ENCODE measurements at places on chromosomes 3 and 15.
A peak's percentile ranks its signal among the peaks of the same experiment; 100 is the strongest.

DNA sequence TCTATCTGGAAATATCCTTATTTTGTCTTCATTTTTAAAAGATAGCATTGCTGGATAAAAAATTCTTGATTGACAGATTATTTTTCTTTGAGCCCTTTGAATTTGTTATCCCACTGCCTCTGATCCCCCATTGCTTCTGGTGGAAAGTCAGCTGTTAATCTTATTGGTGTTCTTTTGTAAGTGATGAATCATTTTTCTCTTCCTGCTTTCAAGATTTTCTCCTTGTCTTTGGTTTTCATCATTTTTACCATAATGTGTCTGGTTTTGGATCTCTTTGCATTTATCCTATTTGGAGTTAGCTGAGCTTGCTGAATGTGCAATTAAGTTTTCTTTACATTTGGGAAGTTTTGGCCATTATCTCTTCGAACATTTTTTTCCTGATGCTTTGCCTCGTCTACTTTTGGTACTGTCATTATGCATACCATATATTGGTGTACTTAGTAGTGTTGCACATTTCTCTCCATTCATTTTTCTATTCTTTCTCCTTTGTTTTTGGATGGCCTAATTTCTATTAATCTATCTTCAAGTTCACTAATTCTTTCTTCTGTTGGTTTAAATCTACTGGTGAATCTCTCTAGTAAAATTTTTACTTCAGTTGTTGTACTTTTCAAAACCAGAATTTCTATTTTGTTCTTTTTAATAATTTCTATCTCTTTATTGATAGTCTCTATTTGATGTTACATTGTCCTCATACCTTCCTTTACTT lies 440.0 kb upstream of the PROK2 start:
- no peak for DNase-seq

DNA sequence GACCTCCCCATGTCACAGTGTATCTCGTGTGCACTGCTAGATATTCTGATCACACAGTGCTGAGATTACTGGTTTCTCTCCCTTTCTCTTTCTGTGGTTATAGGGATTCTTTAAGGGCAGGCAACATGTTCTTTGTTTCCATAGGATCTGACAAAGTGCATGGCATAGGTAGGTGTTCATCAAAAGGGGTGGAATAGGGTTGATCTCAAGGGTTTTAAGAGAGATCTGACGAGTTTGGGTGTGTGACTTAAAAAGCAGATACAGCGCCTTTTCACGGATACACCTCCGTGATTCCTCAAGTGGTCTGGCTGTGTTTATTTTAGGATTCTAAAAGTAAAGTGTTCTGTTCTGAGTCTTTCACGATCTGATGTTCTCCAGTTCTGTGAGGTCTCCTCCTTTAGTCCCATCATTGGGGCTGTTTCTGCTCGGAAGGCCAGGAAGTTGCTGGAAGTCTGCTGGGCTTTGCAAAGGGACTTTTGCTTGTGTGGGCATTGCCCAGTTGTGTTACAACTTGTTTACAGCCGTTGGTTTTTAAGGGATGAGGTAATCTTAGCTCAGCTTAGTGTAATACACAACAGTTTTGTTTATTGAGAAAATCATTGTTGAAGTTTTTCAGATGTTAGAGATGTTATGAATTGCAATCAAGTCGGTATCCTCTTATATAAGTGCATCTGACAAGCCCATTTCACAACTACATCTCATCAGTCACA lies 34.8 kb downstream of the IGF1R start:
- no peak for DNase-seq

- DNase-seq = no peak
These were observed 697.5 kb upstream of the CBLB start for GRCh38 chr3:106566277-106566676.

DNA sequence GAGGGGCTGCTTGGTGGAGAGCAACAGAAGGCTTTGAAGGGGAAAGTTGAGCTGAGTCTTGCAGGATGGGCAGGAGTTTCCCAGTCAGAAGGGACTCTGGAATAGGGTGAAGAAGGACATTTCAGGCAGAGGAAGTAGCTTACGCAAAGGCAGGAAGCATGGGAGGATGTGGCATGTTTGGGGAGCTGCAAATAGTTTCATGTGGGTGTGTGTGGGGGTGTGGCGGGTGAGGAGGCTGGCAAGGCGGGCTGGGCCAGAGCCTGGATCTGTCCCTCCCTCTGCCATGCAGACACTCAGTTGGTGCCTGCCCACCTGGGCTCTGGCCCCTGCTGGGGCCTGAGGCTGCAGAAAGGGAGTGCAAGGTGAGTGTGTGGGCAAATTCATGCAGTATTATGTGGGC lies 10.4 kb downstream of the TEX264 start:
- peak; percentile 70 for DNase-seq

GRCh38 chr3:72488738-72489035 lies 359.6 kb downstream of the SHQ1 start:
- DNase-seq = no peak

- peak; percentile 16 for DNase-seq
These were observed 8.3 kb downstream of the B3GALNT1 start for GRCh38 chr3:161096771-161097367.

DNA sequence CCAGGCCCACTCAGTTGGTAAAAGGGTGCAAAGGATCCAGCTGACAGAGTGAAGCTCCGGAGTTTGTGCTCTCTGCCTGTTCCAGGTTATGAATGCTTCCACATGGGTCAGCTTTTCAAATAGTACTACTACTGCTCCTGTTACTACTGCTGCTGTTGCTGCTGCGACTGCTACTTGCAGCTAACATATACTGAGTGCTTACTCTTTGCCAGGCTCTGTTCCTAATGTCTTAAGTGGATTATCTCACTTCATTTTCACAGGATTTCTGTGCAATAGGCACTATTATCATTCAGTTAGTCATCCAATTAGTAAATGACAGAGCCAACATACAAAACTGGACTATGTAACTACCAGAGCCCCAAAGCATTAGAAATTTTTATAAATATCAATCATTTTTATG lies 106.5 kb downstream of the IQCH start:
- no peak for DNase-seq

GRCh38 chr3:124322966-124323365 lies 331.0 kb upstream of the ROPN1 start:
- no peak for DNase-seq

DNA sequence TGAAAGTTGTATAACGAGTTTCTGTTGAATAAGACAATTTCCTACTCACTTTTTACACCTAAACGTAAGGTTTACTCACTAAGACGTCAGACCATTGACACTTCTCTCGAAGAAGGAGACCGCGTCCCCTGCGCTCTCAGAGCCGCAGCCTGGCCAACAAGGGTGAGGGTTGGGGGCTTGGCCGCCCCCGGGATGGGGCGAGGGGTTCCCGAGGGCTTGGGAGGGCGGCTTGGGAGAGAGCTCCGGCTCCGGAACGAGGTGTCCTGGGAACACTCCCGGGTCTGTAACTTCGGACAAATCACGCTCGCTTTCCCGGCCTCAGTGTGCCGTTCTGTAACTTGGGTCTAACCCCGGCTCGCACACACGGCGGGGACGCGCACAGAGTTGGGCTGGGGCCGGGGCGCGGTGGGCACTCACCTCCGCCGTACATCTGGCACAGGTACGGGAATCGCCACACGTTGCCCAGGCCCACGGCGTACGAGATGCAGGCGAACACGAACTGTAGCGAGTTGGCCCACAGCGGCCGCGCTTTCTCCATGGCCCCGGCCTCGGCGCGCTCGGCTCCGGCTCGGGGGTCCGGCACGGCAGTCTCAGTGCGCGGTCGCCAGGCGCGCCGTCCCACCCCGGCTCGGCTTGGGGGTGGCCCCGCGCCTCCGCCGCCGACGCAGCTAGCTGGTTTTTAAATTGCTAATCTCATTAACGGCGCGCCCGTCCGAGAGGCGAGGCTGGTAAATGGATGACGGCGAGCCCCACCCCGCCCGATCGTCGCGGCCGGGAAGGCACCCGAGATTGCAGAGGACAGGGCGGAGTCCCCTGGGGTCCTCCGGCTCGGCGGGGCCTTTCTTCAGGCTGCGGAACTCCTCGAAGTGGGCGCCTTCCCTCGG lies at the start of gene SLC6A20:
Gene SLC6A20, minus strand, starts transcription at position 655 of the 884 bp plus-strand sequence. Its CDS starts 117 bp downstream, at position 538.
- no peak for DNase-seq

GRCh38 chr15:91769894-91770293 lies 83.6 kb upstream of the SLCO3A1 start:
- DNase-seq = no peak

GRCh38 chr3:40043444-40043755 lies 234.0 kb downstream of the MYRIP start:
- no peak for DNase-seq

DNA sequence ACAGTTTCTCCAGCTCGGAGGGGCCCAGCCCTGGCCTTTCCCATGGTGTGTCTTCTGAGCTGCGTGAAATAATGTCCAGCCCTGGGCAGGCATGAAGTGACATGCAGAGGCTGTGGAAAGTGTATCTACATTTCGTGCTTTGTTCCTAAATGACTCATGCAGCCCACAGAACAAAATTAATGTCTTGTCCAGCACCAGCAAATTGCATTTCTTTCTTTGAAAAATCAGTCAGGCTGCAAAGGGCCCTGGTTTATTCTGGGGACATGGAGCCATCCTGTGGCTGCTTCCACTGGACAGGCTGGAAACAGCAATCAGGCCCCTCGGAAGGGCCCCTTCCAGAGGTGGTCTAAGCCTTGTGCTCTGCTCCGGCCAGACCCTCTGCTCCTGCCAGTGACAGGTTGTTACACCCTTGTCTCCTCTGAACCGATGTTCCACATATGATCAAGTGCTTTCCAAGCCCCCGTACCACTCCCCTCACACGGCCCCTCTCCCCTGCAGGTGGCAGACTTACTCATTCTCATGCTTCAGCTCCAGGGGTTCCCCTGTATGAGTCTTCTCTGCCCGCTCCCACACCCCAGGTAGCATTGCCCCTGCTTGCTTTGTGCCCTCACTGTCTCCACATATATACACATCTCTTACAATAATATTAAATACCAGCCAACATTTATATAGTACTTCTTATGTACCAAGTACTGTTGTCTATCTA lies 33.7 kb downstream of the CRYGS start:
- DNase-seq = no peak

- no peak for DNase-seq
These were observed 419.9 kb downstream of the MECOM start for GRCh38 chr3:169243579-169243978.

DNA sequence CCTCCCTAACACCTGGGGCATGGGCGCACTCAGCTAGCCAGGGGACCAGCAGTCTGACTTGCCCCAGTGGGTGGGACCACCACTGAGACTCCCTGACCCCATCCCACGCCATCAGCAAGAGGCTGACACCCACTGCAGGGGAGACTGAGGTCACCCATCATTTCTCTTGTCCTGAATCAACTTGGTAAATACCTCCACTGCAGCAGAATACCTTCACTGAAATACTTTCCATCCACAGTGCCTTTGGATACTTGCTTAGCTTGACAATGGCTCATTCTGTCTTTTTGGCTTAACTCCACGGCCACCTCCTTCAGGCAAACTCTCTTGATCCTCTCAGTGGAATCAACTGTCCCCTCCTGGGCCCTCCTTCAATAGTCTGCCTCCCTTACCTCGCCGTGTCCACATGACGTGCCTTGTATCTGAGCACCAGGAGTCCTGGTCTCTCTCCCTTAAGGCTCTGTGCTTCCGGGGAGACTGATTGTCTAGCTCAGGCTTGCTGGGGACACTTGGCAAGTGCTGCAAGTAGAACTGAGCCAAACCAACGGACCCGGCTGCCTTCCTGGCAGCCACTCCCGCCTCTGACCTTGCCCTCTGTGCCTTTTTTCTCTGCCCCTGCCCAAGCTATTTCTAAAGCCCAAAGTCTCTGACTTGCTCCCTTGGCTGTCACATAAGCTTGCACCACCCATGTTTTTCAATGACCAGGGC lies 119.1 kb downstream of the ADCY5 start:
- no peak for DNase-seq

DNA sequence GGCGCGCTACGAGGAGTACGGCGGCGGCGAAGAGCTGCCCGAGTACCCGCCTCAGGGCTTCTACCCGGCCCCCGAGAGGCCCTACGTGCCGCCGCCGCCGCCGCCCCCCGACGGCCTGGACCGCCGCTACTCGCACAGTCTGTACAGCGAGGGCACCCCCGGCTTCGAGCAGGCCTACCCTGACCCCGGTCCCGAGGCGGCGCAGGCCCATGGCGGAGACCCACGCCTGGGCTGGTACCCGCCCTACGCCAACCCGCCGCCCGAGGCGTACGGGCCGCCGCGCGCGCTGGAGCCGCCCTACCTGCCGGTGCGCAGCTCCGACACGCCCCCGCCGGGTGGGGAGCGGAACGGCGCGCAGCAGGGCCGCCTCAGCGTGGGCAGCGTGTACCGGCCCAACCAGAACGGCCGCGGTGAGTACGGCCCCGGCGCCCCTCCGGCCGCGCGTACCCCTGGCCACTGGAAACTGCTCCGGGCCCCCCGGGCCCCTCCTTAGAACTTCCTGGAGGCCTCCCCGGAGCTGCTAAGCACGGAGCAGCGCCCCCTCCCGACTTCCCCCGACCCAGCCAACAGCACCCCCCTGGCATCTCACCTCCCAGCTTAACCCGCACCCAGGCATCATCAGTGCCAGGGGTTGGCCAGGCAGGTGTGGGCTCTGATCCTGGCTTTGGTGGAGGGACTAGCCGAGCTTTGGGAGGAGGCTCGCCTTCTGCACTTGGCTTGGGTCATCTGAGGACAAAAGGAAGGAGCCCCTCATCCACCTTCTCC lies 1.4 kb downstream of the LOXL1 start:
- peak; percentile 76 for DNase-seq

DNA sequence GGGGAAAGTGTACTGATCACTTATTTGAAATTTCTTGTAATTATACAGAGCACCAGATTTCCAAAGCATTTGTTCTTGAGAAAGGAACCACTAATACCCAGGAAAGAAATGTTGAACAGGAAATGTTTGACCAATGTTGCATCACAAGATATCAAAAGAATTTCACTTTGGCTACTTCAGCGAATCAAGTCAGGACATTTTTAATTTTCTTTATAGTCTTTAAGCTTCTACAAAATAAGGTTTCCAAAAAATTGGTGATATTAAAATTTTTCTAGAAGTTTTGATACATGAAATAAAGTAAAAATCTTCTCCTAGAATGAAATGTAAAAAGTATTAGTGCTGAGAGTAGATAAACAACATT lies 421.9 kb downstream of the MECOM start:
- no peak for DNase-seq

- no peak for DNase-seq
These were observed 70.9 kb downstream of the SCN5A start for GRCh38 chr3:38578551-38578950.
